ENCODE measurements at places on chromosomes 3 and 15.

- DNase-seq, result no peak
Observed at GRCh38 chr3:83913381-83913780, 1045.4 kb upstream of the CADM2 start.

DNA sequence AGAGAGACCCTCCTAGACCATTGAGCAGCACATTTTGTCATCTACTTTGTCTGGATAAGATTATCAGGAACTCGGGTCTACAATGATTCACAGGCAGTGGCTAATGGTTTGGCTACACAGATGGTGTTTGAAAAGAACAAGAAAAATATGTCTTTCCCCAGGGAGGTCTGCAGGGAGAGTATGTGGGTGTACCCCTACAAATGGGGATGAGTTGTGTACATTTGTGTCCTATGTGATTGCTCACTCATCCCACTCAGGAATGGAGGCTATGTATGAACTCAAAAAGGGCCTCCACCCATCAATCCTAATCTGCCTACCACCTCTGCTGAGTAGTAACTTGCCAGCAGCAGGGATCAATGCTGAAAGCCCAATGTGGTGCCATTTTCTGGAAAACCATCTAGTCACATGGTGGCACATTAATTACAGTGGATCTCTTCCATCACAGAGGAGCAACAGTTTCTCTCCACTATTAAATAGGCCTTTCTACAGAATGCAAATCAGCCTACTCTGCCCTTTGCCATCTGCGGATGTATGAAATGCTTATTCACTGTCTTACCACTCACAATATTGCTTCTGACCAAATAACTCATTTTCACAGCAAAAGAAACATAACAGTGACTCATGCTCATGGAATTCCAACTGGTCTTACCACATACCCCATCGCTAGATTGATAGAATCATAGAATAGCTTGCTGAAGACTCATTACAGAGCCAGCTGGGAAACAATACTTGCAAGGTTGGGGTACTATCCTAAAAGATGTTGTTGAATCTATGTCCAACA lies 48.3 kb upstream of the TRIM42 start:
- DNase-seq, result no peak

GRCh38 chr15:31389576-31389975 lies 62.9 kb downstream of the KLF13 start:
- no peak for DNase-seq

DNA sequence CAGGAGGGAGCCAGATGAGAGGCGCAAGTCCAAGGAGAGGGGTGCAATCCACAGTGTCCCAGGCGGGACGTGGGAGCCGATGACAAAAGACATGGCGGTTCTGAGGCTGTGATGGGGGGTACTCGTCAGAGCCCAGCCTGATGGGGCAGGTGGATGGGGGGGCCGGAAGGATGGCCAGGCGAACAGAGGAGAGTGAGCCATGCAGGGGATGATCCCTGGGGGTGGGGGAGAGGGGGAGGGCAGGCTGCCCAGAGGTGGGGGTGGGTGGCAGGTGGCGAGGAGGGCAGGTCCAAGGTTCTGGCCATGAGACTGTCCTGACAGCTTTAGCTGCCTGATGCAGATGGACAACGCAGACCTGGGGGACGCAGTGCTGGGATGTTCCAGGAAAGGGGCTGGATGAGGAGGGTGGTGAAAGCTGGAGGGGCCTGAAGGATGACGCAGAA lies 8.9 kb upstream of the CSPG4 start:
- DNase-seq, result no peak

GRCh38 chr3:107124885-107125284 lies 252.4 kb upstream of the CCDC54 start:
- no peak for DNase-seq

- no peak for DNase-seq
Observed at GRCh38 chr3:28901018-28901417, 379.9 kb upstream of the RBMS3 start.

GRCh38 chr3:54771050-54771449 lies 156.8 kb downstream of the LRTM1 start:
- DNase-seq, result no peak

DNA sequence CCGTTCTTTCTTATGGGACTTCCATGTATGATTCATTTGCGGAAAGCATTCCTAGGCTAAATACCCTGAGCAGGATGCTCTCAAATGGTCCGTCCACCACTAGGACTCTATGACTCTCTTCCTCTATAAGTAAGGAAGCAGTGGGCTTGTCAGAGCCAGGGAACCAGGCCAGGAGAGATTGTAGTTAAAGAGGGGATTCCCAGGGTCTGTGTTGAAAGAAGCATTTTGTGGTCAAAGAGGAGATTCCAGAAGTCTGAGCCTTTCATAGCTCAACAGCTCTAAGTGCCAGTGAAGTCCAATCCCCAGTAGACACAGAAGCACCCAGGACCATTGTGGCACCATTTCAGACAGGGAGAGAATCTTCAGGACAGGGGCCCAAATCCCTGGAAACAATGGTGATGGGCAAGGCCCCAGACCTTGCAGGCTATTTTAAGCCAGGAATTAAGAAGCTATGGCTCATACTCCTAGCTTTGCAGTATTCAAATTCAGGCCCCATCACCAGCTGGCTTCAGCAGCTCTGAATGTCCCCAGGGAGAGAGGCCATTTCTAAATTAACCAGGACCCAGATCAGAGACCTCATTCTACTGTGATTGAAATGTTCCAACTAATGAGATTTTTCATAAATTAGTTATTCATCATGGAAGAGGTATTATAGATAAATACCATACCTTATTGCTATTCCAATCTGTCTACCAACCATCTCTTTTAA lies 81.7 kb downstream of the CD47 start:
- no peak for DNase-seq

GRCh38 chr3:167675848-167676247 lies 22.1 kb upstream of the WDR49 start:
- no peak for DNase-seq

DNA sequence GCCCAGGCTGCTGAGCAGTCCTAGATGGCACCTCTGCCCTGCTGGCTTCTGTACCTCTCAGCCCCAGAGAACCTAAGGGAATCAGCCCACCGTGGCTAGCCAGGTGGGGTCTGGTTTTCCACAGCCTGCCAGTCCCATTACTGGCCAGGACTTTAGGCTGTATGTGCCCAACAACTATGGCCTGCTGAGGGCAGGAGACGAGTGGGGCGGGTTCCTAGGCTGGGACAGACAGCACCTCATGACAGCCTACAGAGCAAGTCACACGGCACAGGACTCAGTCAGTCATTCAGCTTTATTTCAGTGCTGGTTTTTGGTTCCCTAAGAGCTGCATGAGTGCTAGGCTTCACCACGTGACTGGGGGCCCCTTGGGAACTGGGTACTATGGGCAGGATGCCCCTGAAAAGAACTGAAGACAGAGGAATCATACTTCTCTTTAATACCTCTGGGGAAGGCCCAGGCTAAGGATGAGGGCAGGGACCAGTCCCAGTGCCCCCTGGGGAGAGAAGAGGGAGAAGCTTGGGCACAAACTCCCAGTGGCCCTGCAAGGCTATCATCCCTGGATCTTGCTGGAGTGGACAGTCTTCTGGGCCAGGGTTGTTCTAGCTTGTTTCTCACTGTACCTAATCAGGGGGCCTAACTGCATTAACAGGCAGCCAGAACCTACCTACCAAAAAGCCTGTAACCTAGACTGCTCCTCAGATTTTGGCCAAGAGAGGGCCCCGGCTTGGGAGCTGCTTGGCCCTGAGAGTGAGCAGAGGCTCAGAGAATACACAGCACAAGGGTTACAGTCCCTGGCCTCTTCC lies 14.8 kb downstream of the CLK3 start:
- DNase-seq, result no peak

DNA sequence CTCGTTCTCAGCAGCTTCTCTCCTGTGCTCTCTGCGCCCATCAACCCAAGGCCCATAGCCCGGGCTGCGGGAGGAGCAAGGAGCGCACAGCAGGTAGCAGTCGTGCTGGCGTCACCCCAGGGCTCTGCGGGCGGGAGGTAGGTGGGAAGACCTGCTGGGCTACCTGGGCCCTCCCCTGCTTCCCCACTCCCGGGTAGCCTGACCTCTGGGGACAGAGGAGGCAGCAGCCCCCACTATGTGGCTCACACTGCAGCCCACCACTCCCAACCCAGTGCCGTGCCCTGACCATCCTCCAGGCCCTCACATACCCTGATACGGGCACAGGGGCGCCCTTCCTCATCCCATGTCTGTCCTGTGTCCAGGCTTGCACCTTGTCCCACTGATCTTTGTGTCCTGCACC lies 171.0 kb downstream of the NSMCE3 start:
- DNase-seq, result no peak

GRCh38 chr3:125573216-125573615 lies 22.1 kb downstream of the OSBPL11 start:
- no peak for DNase-seq

- DNase-seq, result no peak
Observed at GRCh38 chr3:157445857-157446256, 9.2 kb downstream of the PTX3 start.

GRCh38 chr15:58174709-58175108 lies 36.5 kb downstream of the AQP9 start:
- no peak for DNase-seq

DNA sequence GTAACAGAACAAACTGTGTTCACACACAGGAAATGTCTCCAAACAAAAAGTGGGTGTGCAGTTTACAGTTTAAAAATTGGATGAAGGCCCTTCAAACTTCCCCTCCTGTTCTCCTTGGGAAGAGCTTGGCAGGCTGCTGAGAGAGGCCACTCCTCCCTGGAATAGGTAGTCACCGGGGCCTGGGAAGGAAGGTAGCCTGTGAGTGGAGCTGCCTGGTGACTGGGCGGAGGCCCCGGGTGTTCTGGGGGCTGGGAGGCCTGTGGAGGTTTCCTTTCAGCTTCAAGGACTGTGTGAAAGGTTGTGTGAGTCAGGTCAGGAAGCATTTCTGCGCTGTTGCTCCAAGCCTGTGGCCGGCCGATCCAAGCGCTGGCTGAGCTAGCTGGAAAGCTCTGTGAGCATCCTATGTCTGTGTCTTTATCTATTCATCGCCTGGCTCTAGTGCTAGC lies 14.1 kb downstream of the SLCO3A1 start:
- DNase-seq, result no peak

- no peak for DNase-seq
Observed at GRCh38 chr3:128515967-128516366, 23.0 kb upstream of the GATA2 start.

DNA sequence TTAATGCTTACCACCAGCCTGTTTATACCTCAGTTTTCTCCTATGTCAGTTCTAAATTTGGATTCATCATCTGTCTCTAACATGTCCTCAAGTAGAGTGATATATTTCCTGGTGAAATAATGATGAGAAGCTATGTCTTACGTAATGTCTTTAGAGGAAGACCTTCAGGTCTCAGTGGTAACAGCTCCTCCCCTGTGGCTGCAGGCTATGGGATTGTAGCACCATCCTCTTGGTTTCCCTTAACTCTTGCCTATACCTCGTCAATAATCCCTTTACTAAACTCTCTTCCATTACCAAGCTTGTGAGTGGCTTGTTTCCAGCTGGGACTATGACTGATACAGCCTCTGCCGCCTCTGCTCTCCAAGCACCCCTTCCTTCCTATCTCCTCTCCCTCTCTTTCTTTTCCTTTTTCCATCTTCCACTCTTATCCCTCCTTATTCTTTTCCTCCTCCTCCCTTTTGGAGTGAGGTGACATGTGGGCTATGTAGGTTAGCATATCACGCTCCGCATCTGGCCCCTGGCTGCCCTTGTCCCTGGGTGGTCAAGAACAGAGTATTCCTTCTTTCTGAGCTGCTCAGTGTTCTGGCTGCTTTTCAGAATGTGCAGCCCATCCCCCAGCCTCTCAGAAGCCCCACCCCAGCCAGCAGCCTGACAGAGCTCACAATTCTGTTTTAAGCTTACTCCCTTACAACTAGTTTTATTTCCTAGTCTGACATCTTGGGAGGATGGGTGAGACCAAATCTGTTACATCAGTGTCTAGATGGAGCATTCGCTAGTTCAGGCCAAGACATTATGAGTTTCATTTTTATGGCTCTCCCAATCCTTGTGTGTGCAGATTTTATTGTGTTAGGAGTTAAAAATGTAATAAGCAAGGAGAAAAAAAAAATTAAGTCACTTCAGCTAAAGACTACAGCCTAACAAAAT lies 75.0 kb upstream of the RNU6-1 start:
- no peak for DNase-seq

DNA sequence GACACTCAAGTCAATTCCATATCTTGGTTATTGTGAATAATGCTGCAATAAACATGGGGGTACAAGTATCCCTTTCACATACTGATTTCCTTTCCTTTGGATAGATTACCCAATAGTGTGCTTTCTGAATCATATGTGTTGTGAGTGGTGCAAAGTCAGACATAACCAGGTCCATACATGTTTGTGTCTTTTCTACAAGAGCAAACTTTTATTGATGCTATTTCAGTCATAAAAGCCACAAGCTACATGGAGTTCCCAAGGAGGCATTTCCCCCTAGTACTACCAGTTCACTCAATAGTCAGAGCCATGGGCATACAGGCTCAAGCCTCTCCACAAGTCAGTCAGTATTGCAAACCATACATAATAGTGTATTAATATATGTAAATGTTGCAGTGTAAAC lies 10.1 kb downstream of the CEP63 start:
- no peak for DNase-seq

- DNase-seq, result no peak
Observed at GRCh38 chr3:14933820-14934425, 13.5 kb upstream of the NR2C2 start.

DNA sequence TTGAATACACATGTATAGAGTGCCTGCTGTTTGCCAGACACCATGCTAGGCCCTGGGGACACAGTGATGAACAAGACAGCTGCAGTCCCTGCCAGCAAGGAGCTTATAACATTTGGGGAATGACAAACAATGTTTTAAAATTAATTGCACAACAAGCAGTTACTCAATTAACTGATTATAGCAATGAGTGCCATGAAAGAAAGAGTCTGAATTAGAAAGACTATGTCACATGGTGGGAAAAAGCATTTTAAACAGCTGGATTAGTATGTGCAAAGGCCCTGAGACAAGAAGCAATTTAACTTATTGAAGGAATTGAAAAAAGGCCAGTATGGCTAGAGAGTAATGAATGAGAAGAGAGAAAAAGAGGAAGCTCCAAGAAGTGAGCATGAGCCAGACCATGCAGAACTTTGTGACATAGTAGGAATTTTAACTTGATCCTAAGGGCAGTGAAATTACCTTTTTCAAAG lies 64.5 kb upstream of the PLXNA1 start:
- DNase-seq, result no peak

DNA sequence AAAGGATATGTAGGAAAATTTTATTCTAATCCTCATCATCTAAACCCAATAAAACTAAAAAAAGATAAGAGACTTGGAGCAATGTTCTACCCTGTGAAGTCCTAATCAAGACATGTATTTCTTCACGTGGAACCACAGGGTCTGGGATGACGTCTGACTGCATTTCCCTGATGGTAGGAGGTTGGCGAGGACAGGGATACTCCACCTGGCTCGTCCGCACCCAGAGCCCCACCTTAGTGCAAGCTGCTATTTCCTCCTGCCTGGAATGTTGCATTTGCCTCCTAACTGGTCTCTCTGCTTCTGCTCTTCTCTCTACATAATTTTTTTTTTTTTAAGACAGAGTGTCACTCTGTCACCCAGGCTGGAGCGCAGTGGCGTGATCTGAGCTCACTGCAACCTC lies 57.7 kb upstream of the RASGRP1 start:
- no peak for DNase-seq
